ENCODE measurements at places on chromosomes 6 and 20. TPM values are rescaled to one million over a fixed set of nuclear protein-coding genes. Genes with fewer than 3 reads are reported as not detected.

Gene MTFR2
- 3.6 TPM for total RNA-seq

Gene BLOC1S5
- total RNA-seq: 23.7 TPM

Gene VPS16
- total RNA-seq: 46.1 TPM

Gene PHF20
- total RNA-seq: 25.7 TPM

Gene CRISP2
- total RNA-seq: not detected

Gene CNBD2
- 1.4 TPM for total RNA-seq

Gene TMEM244
- not detected for total RNA-seq

Gene PCSK2
- total RNA-seq: not detected

Gene TENT5A
- 8.1 TPM for total RNA-seq

Gene RFX6
- not detected for total RNA-seq

Gene DSP
- 0.46 TPM for total RNA-seq

Gene ZSCAN26
- total RNA-seq: 26.1 TPM
